Fibroblast of skin of right biceps (primary cell): ENCODE measurements at places on chromosomes 12 and 14.

DNA sequence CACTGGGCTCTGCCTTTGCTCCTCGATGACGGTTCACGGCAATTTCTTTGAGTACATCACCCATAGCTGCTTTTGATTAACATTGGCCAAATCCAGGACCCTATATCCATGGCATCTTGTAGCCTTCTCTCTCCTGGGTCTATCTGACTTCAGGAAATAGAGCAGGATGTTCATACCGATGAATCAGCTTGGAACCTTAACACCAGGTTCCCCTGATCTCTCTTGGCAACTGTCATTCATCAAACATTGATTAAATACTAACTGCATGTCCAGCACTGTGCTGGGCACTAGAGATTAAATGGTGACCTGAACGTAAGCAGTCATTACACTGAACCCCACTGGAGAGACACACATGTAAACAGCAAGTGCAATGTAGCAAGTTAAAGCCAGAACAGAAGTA, 77.0 kb upstream of the MED13L start:
- no peak for DNase-seq

- DNase-seq = no peak
These were observed 433.2 kb downstream of the PDZRN4 start for GRCh38 chr12:41621291-41621690.

DNA sequence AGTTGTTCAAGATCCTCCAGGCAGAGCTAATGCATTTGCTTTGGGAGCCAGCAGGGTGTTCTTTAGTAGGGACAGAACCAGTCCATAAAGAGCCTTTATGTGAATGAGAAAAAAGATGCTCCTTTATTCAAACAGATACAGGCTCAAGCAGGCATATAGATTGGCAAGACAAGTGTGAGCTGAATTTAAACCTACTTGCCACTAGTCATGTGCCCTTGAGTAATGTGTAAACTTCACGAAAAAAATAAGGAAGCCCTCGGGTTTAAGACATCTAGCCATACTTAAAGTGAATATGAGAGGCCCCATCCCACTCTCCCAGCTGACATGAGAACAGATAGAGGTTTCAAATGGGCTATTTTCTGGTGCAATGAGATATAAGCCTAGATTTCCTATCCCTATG, 43.1 kb upstream of the STRAP start:
- no peak for DNase-seq

GRCh38 chr12:106085213-106085612, 53.5 kb downstream of the NUAK1 start:
- DNase-seq = peak; percentile 54

DNA sequence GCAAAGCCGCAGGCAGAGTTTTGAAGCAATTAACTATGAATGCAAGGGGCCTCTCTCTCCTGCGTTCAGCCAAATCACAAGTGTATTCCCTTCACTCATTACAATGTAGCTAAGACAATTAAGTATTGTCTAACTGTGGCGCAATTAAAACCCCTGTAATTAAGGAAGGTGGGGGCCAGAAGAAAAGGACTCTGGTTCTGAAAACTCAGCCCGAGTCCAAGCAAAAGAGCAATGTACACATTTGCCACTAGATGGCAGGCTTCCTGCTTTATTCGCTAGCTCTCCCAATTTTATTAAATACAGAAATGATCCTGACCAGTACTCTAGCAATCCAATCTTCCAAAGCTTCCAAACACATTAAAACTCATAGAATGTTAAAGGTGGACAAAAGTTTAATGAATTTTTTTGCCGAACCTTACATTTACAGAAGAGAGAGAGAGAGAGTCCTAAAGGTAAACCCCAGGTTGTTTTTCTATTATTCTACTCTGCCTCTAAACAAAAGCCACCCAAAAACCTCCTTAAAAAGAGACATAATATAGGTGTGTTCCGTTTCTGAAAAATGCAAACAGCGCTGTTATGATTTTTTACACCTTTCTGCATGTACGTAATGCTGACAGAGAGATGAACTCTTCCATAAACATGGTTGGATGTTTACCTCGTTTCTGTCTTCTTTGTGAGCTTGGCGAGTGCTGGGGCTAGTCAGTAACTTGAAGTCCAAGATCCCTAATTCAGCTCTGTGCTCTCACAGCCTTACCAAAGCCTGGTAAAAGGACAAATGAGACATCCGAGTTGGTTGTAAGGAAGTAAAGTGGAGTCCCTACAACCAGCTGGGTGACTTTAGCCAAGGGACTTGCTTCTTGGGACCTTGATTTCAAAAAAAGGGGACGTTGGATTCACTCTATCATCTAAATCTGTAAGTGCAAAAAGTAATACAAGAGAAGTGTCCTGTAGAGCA, 50.9 kb upstream of the VASH1 start:
- DNase-seq = peak; percentile 43

GRCh38 chr12:106740818-106741217, 33.7 kb upstream of the RIC8B start:
- no peak for DNase-seq

DNA sequence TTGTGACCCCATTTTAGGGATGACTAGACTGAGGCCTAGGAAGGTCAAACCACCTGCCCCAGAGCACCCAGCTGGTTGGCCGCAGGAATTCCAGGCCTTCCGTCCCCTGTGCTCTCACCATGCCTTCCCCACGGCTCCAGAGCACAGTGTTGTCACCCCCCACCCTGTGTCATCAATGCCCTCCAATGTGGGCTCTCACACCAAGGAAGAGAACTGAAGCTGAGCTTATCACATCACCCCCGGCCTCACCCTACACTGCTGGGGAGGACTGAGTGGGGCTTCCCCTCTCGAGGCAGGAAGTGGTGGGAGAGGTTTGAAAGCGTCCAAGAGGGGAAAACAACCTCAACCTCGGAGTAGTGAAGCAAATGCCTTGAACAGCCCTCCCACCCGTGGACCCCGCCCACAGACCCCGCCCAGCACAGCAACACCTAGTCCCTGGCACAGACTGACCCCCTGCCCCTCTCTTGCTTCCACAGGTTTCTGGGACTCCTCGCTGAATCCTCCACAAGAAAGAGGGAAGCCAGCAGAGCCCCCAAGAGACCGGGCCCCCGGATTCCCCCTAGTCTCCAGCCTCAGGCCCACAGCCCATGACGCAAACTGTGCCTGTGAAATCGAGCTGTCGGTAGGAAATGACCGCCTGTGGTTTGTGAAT, 97.2 kb downstream of the LGMN start:
- no peak for DNase-seq

DNA sequence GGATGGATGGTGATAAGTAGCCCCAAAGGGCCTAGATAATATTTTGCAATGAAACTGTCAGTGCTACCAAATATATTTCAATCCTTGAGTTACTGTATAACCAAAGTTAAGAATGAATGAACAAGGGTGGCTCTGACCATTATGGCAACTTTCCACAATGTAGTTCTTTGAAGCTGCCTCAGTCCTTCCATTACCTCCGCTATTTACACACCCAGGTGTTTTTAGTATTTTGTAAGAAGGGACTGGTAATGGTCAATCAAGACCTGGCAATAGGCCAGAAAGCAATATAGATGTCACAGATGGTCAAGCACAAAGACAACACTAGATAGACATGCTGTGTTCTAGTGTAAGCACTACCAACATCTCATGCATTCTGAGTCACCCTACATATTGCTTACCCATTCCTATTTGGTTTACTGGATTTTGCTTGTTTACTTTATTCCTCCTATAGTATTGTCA, 16.3 kb downstream of the DUSP16 start:
- DNase-seq = no peak

DNA sequence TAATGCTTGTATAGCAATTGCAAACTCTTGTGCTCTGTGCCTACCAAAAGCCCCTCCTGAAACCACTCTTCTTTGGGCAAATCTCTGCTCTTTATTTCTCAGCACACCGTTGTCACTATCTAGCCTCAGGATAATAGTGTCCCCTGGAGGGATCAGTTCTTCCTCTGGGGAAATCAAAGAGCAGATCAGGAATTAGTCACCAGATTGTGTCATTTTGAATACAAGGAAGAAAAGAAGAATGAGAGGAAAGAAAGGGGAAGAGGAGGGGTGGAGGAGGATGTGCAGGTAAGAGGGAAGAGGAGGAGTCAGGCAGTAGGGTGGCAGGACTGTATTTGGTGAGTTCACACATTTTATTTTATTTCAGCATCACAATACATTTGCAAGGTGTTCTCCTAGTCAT, 256.4 kb downstream of the GRIN2B start:
- no peak for DNase-seq

DNA sequence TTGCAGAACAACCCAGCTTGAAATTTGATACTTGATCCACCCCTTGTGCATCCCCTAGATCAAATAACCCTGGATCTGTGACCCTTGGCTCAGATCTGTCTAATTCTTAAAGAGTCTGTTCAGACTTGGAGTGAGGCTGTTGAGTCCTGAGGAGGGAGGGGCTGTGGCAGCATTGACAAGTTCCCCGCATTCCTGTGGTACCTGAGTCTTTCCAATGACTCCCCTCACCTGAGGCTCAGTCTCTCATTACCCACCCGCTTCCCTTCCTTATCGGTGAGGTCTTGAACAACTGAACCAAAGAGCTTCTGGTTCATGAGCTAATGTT, 16.1 kb upstream of the HDAC7 start:
- no peak for DNase-seq

- no peak for DNase-seq
These were observed 138.1 kb upstream of the RMST start for GRCh38 chr12:97324471-97324870.

- DNase-seq = peak; percentile 16
These were observed 63.9 kb upstream of the VASH1 start for GRCh38 chr14:76697246-76697905.

DNA sequence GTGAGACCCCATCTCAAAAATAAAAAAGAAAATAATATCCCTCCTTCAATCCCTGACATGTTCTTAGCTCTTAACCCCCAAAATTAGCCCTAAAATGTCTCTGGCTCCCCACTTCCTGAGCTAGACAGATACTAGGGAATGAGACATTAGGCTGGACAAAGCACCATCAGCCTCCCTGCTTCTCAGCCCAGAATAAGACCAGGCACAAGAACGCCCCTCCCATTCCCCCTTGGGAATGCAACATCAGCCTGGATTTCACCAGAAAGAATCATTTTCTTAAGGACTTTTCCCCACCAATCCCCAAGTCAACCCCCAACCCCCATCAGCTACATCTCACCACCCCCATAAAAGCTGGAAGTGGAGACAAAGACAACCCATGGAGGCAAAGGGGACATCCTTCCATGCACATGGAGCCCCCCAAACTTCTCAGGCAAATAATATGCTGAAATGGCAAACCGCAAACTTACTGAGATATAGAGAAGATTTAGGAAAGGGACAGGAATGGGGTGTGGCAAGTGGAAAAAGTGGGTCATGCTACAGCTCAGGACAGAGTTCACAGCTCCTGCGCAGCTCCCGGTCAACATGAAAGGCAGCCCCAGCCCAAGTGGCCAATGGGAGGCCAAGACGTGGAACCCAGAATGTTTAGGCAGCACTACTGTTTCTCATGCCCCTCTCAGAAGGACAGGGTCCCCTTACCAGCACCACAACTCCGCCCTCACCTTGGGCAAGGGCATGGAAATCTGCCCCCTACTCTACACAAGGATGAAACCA, 2.7 kb downstream of the CHD4 start:
- peak; percentile 66 for DNase-seq

DNA sequence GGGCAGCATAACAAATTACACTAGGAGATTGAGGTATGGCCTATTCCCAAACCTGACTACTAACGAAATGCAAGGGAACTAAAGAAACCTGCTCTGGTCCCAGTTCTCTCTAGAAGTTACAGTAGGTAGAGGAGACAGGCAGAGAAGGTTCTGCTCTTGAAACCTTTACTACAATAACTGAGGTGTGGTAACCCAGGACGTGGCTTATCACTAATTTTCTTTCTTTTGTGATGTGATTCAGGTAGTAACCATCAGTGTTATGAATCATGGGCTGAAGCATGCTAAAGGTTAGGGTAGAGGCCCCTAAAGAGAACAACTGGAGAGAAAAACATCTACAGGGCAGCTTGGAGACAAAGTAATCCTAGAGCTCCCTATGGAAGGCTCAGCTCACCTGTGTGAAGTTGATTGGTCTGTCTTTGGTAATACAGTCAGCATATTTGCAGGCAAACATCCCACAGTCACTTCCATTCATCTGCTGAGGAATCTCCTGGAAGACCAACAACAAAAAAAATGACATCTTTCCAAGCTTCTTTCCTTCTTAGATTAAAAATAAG, 41.8 kb upstream of the COL2A1 start:
- DNase-seq = no peak

DNA sequence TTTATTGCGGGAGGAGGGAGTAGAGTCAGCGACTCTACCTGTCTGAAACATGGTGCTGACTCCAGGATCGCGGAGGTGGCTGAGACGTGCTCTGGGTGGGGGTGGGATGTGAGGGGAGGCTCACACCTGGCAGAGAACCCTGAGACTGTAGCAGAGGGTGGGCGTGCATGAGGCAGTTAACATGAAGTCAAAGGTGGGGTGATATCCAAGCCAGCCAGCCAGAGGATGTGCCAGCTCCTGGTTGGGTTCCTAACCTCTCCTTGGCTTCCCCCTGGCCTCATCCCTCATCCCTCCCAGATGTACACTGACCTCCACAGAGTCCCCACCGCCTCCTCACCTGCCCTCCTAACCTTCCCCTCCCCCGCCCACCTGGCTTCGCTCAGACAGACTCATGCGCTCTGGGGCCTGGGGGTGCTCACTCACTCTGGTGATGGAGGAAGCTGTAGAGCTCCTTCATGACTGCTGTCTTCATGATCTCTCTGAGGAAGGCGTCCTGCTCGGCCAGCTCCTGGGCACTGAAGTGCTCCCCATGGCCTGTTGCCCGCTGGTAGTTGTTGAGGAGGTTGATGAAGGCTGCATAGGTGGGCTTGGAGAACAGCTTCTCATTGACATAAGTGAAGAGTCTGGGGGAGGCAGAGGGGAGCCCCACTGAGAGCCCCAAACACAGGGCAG, 9.3 kb downstream of the ENDOU start:
- no peak for DNase-seq

DNA sequence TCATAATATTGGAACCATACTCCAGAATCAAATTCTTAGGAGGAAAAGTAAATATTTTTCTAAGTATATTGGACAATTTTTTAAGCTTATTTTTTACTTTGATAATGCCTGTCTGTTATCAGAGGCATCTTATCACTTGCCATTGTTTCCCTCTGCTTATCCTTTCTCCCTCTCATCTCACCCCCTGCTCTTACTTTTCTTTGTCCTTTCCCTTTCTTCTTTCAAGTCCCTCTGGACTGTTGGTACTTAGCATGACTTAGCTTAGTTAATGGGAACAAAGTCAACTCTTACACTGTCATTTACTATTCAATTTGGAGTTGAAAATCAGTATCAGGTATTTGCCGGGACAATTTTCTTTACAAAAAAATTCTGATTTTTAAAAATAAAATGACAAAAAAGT, 45.2 kb downstream of the ABCD2 start:
- DNase-seq = no peak

- DNase-seq = peak; percentile 9
These were observed 41.0 kb upstream of the KCNJ8 start for GRCh38 chr12:21815306-21816062.

DNA sequence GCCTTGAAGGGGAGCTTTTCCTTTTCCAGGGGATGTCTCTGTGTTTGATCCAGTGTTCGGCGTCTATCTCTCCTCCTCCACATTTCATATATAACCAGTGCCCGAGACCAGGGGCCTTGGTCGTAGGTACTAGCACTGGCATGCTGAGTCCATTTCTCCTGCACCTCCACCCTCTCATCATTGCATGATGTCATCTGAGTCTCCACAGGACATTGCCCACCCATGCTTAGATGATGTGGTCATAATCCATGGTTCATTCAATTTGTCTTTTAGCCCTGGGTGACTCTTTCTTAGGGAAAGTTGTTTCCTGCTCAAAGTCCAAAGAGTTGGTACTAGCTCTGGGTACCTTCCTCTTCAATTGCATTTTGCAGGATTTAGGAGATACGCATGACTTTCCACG, 328.1 kb downstream of the BCL11B start:
- no peak for DNase-seq

GRCh38 chr12:8018666-8019581, 13.6 kb upstream of the FOXJ2 start:
- no peak for DNase-seq
